ENCODE measurements at places on chromosomes 3 and 15. TPM values are rescaled to one million over a fixed set of nuclear protein-coding genes. Genes with fewer than 3 reads are reported as not detected.

DNA sequence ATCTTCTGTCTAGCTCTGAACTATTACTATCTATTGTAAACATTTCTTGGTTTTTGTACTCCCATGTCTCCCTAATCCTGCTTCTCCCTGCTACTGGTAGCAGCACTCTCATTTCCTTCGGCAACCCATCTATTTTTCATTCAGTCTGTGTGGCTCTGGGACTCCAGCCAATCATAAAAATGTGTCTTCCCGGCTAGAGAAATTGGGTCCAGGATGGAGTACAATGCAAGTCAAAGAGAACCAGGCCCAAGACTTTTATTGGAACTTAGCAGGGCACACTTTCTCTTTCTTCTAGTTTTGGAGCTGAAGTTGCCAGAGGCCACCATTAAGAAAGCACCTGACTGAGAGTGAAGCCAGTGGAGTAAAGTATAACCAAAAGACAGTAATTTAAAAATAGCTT, 22.8 kb upstream of the ARHGEF26 start:
- DNase-seq: no peak

DNA sequence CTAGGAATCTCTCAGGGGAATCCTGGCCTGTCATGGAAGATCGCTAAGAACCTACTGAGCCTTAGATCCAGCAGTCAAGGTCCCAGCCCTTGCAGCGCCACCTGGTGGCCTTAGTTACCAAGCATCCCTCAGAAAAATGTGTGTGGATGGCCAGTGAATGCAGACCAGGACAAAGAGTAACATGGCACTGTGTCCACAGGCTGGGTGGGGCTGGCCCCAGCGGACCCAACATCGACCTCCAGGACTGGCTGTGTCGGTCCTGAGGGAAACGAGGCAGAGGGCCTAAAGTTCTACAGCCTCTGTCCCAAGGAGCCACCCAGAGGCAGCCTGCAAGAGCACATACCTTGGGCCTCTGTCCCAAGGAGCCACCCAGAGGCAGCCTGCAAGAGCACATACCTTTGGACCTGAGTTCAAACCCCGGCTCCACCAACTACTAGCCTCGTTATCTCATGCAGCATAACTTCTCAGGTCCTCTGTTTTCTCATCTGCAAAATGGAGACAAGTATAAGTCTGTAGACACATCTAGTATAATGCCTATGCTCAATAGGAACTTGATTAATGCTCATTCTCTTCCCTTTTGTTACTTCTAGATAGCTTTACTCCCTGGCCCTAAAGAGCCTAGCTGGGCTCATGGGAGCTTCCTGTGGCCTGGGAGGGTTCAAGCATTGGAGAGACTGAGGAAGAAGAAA, 57.5 kb upstream of the HERC1 start:
- peak; percentile 92 for DNase-seq

- DNase-seq: peak; percentile 26
Observed at GRCh38 chr15:86608461-86609205, 529.0 kb downstream of the AGBL1 start.

DNA sequence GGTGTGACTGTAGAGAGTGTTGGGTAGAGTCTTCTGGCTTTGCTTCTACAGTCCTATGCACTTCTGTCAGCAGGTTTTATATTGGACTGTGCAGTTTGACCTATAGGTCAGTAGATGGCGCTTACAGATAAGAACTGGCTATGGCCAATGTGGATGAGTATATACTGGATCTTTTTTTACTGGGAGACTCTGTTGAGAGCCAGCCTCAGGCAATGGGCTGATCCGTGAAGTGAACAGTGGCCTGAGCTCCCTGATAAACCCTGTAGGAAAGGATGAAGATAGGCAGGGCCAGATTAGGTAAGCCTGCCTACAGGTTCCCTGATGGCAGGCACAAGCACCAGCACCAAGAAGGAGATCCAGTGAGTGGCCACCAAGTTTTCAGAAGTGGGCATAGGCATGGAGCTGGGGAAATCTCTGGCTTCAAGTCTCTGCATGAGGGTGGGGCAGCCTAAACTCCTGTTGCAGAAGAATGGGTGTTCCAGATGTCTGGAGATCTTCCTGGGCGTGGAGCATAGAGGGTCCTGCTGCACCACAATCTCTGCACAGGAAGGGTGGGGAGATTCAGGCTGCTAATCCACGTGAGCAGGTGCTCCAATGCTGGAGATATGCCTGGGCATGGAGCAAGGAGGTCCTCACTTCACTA, 326.0 kb upstream of the SGO1 start:
- no peak for DNase-seq

DNA sequence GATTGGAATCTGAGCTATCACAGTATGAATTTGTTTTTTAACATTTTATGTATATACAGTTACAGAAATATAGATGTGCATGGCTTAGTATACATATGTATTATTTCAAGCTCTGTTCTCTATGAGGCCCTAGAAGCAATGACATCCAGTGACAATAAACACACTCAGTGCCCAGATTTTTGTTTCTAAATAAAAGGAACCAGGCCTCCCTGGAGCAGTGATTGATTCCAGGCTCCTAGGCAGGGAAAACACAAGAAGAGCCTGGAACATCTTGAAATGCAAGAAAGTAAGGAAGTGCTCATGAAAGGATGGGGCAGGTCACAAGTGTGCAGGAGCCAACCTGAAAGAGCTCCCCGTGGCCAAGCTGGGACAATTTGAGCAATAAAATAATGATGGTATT, 18.5 kb upstream of the CGNL1 start:
- DNase-seq: no peak

GRCh38 chr3:141241616-141242376, 10.2 kb downstream of the PXYLP1 start:
- DNase-seq: no peak

DNA sequence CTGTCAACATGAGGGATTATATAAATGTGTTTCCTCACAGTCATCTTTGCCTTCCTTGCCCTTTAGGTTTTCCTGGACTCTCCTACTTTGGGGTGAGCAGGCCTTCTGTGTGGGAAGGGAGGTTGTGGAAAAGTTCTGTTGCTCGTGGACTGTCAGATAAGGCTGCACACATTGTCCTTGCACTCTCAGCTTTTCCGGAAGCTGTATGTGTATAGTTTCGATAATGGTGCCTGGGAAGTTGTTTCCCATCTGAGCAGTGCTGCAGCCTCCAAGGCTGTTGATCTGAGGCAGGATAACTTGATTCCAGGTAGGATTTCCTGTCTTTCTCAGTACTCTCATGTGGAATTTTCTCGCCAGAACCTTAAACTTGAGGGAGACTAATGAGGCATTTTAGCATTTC, 297.8 kb upstream of the AZI2 start:
- no peak for DNase-seq

DNA sequence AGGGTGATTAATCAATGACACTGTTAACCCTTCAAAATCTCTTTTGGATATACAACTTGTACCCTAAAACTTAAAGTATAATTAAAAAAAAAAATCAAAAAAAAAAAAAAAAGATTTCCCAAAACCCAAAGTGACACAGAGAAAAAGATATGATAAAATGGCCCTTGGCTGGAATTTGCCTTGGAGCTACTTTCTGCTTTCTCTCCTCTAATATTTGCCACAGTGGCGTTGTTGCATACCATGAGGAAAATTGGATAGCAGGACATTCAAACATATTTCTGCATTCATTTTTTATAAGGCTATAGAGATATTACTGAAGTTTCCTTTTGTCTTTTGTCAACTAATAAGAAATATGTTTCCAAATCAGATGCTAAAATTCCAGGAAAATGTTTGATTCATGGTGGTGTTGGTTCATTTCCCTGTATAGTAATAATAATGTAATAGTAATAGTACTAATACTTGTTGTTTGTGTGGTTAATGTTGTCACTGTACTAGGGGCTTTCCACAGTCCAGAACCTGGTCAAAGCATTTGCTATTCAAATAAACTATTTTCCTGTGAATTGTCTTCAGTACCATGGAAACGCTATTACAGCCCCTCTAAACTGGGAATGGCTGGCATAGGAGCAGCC, 441.3 kb upstream of the THBS1 start:
- no peak for DNase-seq

GRCh38 chr15:67784856-67785430, 40.4 kb upstream of the SKOR1 start:
- DNase-seq: no peak

DNA sequence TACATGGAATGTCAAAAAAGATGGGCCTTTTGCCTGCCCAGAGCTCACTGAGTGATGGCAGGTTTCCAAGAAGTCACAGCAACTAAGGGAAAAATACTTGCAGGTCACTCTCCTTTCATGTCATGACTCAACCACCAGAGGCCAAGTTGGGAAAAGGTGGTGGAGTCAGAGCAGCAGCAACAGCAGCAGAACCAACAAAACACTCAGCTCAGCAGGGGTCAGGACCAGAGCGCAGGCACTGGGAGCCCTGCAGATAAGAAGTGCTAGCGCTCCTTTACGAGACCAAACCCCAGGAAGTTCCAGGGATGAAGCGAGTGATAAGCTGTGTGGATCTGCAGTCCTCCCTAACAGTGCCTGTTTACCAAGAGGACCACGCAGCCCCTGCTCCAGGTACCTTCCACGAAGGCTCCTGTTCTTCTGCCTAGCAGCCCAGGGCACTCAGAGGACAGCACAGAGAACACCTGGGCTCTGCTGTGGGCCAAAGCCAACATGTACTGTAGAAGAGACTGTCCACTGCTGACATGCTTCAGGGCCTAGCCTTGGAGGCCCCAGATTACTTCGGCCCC, 26.0 kb downstream of the POC1A start:
- no peak for DNase-seq

- no peak for DNase-seq
Observed at GRCh38 chr15:42547918-42548248, 710 bp downstream of the LRRC57 start.

MYO5C gene
- total RNA-seq: 0.24 TPM

SIN3A gene
- 92.2 TPM for total RNA-seq
